Left hindlimb (tissue), 1 donor: ENCODE measurements at places on chromosomes 3 and 15.

DNA sequence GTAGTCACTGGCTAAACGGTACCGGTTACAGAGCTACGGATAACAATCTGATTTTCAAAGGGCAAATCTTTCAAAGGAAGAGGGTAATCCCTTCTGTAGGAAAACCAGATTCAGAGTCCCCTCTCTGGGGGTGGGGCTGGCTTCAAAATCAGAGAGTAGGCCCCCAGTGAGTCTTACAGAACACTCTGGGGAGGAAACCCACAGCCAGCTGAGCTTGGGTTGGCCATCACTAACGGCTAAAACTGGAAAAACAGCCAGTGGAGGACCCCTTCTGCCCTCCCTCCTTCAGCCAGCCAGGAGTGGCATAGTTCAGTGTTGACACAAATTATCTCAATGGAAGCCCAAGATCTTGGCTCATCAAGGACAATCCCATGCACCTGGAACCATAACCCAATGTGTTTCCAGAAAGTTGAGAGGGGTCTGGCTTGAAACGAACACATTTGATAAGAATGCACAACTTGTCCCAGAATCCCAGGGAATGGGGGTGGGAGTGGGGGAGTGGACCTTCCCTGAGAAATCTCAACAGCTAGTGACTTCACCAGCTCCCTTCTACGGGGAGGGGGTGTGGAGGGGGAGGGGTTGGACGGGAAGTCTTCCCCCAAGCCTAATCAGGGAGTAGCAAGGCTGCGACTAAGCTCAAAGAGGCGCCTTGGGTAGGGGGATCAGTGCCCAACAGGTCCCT, 1.0 kb downstream of the RASL12 start:
- peak; percentile 57 for DNase-seq

GRCh38 chr3:88810455-88810854, 297.0 kb upstream of the EPHA3 start:
- DNase-seq = no peak

DNA sequence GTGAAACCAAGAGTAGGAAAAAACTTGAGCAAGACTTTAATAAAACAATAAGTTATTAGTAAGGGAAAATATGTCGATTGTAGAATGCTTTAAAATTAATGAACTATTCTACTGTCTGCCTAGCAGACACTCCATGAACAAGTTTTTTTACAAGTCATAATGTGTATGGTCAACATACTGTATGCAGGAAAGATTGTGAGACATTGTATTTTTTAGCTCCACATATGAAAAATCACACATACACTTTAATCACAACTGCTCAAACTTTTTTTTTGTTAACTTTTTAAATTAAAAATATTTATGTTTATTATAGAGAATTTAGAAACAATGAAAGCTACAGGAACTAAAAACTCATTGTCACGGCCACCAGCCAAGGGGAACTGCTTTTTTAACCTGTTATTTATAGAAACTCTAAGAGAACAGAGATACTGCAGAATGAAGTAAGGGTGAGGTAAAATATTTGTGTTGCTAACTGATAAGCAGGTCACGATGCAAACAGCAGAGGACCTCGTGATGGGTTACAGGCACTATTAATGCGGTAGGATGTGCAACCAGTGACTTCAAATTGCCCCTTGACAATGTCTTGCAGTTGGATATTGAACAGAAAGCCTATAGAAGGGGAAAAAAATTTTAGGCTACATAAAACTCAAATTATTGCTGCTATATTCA, 53.0 kb downstream of the THSD4 start:
- no peak for DNase-seq

DNA sequence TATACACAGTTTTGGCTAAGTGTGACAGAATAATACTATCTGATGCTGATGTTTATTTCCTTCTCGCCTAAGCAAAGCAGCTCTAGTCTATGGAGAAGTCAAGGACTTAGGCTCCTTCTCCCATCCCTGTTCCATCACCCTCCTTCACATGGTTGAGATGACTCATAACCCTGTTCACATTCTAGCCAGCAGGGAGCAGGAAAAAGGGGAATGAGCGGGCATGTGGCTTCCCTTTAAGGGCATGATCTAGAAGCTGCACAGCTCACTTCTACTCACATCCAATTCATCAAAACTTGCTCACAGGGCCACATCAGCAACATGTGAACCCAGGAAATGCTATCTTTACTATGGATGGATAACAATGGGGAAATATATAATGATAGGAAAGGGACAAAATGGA, 40.9 kb downstream of the CBLB start:
- no peak for DNase-seq

DNA sequence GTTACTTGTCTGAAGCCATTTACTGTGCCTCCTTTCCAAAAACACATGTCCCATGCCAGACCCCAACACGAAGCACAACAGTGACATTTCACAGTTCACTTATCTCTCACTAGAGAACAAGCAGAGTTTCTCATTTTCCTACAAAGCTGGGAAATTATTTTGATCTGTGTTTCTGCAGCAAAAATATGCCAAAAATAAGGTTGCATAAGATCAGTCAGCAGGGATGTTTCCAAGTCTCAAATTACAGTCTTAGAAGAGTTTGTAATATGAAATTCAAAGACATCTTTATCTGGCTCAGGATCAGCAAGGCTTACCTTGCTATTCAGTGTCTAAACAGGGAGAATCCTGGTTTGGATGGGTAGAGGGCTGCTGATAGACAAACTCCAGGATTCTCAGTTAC, 75.5 kb downstream of the GJD2 start:
- no peak for DNase-seq

DNA sequence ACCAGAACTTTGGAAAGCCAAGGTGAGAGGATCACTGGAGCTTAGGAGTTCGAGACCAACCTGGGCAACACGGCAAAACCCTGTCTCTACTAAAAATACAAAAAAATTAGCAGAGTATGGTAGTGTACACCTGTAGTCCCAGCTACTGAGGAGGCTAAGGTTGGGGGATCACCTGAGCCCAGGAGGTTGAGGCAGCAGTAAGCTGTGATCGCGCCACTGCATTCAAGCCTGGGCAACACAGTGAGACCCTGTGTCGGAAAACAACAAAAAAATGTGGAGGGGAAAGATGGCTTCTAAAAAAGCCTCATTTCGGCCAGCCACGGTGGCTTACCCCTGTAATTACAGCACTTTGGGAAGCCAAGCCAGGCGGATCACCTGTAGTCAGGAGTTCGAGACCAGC, 54.5 kb downstream of the SETD2 start:
- no peak for DNase-seq

- no peak for DNase-seq
These were observed 57.8 kb upstream of the PLSCR4 start for GRCh38 chr3:146308682-146309081.

GRCh38 chr3:23867400-23867799, 49.4 kb downstream of the NKIRAS1 start:
- no peak for DNase-seq

DNA sequence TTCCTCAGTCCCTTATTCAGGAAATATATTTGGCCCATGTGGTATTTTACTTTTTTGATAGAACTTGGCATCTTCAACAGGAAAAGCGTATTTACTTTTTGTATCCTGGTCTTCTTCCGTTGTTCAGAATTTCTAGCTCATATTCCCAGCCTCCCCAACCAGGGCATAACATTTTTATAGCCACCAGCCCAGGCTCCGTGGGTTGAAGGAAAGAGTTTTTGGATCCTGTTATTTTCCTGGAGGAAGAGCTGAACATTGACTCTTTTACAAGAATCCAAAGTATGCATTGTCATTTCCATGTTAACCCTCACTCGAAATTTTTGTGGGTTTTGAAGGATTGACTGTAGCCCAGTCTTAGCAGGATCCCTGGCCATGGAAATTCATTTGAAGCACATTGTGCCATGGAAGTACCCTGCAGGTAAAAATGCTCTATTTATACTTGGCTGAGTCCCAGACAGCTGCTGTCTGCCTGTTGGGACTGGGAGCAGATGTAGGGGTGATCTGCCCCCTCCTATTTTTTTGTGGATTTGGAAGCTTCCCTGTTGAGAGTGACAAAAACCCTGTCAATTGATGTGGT, 98.8 kb downstream of the AKAP13 start:
- no peak for DNase-seq

GRCh38 chr15:80404761-80405553, 775 bp downstream of the ARNT2 start:
- DNase-seq = no peak

DNA sequence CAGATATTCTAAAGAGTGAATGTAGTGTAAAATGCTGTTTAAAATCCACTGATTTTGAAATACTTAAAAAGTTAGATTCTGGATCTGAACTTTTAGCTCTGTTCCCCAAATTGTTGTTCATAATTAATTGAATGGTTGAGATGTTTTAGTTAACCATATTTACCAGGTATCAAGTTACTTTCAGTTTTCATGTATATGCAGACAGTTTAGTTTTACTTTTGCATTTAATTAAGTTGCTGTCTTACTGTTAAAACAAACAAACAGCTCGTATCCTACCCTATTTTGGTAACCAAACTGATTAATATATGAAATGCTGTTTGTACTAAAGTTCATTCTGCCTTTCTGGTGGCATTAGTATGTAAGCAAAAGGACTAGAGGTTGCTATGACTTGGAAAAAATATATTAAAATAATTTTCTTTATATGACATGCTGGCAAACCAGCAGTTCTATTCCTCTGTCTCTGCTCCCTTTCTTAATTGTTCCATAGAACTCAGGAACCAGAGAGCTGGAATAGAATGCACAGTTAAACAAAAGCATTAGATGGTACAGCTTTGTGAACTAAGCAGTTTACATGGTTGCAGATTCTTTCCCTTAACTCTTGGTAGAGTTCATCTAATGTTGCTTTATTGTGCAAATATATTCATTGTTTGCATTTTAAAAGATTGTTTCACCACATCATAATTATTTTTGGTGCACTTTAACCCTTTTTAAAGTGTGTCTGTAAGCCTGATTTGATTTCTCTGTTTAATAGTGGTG, 39.5 kb upstream of the SCAANT1 start:
- DNase-seq = no peak

GRCh38 chr3:7437231-7437630, 576.3 kb downstream of the GRM7 start:
- no peak for DNase-seq

GRCh38 chr3:88084097-88084501, 25.0 kb downstream of the ZNF654 start:
- DNase-seq = no peak

GRCh38 chr3:180980611-180981010, 8.9 kb downstream of the DNAJC19 start:
- no peak for DNase-seq

GRCh38 chr3:129449279-129450115, 9.5 kb downstream of the IFT122 start:
- DNase-seq = no peak

DNA sequence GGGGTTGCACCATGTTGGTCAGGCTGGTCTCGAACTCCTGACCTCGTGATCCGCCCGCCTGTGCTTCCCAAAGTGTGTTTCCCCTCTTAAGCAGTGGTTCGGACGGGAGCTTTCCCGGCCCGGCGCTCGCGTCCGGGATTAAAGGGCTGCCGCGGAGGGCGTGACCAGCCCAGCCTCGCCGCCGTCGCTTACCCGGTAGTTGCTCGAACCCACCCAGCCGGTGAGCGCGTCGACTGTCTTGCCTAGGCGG, 513 bp downstream of the CLASP2 start:
- no peak for DNase-seq

GRCh38 chr15:73927003-73927475, 777 bp downstream of the LOXL1 start:
- peak; percentile 70 for DNase-seq

DNA sequence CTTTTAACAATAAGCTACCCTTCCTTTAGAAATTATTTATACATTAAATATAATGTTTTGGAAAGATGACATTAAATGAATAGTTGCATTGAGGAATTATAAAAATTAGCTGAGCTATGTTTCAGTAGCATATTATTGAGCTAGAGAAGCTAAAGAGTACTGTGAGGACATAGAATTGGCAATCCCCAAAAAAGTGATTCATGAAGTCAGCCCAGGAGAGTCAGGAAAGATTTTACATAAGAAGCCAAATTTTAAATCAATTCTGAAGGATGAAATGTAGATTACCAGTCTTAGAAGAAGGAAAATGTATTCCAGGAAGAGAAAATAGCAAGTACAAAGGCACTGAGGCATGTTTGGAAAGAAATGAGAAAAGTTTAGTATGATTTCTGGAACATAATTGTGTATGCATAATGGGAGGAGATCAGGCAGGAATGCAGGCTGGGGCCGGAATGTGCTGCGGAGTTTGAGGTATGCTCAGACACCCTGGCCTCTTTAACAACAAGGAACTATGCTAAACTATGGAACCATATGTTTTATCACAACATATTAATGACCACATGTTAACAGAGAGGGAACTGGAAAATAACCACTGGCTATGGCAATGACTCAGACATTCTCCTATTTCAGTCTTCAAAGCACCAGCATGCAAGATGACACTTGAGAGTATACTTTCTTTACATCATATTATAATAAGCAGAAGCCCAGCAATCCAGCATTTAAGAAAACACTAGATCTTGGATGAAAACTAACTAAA, 103.3 kb upstream of the COL8A1 start:
- peak; percentile 43 for DNase-seq

- DNase-seq = no peak
These were observed 600 bp upstream of the USP3 start for GRCh38 chr15:63503739-63504246.

GRCh38 chr15:32723171-32723948, 5.6 kb downstream of the GREM1 start:
- no peak for DNase-seq

- no peak for DNase-seq
These were observed 32.4 kb upstream of the PIK3R4 start for GRCh38 chr3:130779031-130779430.

GRCh38 chr15:97259943-97260342, 700.6 kb upstream of the ARRDC4 start:
- no peak for DNase-seq

DNA sequence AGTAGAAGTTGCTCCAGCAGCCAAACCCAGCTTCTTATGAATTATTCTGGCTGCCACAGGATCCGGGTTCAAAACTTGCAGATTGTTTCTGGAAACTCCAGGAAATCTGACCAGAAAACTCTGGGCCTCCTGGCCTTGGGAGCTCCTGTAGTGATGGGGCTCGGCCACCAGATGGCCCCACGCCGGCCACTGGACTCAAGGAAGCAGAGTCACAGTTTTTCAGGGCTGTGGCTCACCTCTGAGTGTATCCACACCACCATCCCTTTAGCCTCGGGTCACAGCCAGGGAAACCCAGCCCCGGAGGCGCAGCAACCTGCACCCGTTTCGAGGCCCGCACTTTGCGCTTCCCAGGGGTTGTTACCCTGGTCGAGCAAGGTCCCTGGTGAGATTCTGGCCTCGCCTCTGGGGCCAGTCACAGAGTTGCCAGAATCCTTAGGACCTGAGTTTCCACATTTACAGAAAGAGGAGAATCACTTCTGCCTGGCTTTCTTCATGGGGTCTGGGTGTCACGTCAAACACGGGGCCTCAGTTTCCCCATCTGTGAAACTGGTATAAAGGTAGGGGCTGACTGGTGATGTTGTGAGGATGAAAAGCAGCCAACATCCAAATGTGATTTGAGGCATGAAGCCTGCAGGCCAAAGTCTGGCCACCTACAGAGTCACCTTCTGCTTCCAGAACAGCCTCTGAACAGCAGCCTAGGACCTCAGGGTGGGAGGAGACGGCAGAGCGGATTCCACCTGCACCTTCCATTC, 53.5 kb upstream of the LCTL start:
- peak; percentile 77 for DNase-seq

- no peak for DNase-seq
These were observed 91.3 kb downstream of the SHQ1 start for GRCh38 chr3:72756900-72757299.
